ENCODE measurements at places on chromosomes 16 and 17.

DNA sequence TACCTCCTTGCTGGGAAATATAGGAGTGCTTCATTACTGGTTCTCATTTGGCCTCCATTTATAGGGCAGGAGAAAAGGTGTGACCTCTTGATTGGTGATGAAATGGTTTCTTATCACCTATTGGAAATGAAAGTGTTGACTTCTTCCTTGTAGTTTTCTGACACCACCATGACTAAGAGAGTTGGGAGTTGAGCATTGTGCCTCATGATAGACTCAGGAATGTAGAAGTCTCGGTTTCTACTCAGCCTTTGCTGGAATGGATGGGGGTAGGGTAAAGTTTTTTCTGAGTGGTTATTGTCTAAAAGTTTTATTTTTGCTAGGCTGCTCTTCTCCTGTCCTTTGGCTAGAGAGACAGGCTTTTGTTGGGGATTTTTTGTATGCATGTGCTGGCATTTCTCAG is 117.4 kb downstream of the PHKB start:
- DNase-seq: no peak

DNA sequence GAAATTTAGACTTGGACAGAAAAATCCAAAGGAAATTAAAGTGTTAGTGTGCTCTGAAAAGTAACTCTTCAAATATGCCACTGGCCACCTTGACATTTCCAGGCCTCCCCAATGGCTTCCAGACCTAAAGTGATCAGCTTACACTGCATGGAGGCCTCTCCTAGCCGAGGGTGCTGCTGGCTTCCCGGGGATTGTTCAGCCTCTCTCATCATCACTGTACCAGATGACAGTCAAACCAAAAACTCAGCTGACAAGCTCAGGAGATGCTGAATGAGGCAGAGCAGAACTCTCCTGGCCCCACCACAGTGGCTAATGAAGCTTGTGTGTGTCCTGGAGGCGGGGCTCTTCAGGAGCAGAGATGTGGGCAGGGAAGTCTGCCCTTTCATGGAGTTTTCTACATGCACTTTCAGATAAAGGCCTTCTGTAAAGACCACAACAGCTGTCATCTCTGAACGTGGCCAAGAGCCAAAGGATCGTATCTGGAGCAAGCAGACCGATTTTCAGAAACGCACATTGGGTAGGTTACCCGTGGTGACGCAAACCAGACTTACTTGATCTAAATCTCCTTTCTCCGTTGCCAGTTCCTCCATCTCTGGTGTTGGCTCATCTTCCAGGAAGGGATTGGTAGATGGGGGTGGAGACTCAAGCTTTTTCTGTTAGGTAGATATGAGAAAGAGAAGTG is 113.3 kb downstream of the VPS53 start:
- DNase-seq: no peak

GRCh38 chr16:77679391-77679790 is 42.9 kb upstream of the NUDT7 start:
- DNase-seq: no peak

- no peak for DNase-seq
These were observed 30.8 kb downstream of the BEAN1 start for GRCh38 chr16:66457888-66458287.

GRCh38 chr17:43368740-43369506 is 29.9 kb upstream of the ARL4D start:
- peak; percentile 70 for DNase-seq

GRCh38 chr17:68596411-68596945 is 4.7 kb downstream of the FAM20A start:
- no peak for DNase-seq

GRCh38 chr16:2955779-2956578 is 8.1 kb upstream of the KREMEN2 start:
- no peak for DNase-seq

DNA sequence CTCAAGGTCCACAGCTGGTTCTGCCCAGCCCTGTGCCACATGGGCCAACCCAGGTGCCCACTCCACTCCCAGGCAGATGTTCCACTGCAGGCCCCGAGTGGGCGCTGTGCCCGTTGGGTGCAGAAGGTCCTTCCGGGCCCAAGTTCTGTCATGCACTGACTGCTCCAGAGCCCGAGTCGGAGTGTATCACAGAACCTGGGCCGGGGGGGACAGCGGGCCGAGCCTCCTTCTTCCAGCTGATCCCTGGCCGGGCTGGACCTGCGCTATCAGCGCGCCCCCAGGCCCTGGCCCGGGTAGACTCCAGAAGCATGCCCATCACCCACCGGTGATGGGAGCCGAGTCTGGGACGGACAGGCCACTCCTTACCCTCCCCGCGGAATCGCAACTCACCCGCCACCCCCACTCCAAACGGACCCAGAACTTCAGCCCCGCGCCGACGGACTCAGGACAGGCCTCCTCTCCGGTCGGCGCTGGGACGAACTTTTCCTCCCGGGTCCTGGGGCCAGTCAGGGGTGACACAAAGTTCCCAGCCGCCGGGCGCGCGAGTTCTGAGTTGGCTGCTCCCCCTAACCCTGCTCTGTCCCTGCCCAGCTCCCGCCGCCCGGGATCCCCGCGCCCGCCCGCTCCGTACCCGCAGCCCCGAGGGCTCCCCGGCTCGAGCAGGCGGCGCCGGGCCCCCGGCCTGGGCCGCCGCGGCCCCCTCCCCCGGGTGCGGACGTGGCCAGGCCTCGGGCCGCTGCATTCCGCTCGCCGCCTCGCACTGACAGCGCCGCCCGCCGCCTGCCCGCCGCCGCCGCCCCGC is at the start of gene COPZ2:
TSS of gene COPZ2 (minus strand) at position 762 of the 802 bp plus-strand sequence. CDS start at position 742, 20 bp downstream.
- DNase-seq: peak; percentile 72

GRCh38 chr17:32141679-32142037 is 644 bp upstream of the RHOT1 start:
- DNase-seq: no peak

- no peak for DNase-seq
These were observed 1.6 kb upstream of the KRTAP2-4 start for GRCh38 chr17:41067281-41067680.

DNA sequence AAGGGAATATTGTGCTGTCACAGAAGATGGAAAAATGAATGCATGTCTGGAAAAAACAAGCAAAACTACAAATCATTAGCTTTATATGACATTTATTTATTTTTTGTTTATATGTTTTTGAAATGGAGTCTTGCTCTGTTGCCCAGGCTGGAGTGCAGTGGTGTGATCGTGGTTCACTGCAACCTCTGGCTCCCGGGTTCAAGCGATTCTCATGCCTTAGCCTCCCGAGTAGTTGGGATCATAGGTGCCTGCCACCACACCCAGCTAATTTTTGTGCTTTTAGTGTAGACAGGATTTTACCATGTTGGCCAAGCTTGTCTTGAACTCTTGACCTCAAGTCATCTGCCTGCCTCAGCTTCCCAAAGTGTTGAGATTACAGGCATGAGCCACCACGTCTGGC is 8.5 kb downstream of the NDE1 start:
- DNase-seq: no peak

DNA sequence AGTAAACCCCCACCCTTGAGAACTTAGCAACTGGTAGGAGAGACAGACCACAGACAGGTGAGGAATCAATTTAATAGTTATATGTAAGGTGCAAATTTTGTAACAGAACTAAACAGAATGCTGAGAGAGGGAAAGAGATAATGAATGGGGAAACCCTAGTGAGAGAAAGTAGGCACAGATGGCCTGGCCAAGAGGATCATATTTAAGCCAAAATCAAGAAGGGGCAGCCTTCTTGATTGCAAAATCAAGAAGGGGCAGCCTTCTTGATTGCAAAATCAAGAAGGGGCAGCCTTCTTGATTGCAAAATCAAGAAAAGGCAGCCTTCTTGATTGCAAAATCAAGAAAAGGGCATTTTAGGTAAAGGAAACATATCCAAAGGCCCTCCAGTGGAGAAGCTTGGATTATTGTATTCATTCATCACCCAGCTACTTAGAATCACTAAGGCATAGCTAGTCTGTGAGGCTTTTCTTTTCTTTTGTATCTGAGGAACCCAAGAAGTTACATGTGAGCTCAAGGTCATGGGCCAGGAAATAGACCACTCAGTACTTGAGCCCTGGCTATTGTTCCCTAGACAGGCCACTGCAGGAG is 190.6 kb downstream of the CYLD start:
- DNase-seq: no peak

- no peak for DNase-seq
These were observed 28.9 kb downstream of the LITAF start for GRCh38 chr16:11557801-11558200.

GRCh38 chr16:25018972-25019617 is 3.9 kb upstream of the ARHGAP17 start:
- no peak for DNase-seq

DNA sequence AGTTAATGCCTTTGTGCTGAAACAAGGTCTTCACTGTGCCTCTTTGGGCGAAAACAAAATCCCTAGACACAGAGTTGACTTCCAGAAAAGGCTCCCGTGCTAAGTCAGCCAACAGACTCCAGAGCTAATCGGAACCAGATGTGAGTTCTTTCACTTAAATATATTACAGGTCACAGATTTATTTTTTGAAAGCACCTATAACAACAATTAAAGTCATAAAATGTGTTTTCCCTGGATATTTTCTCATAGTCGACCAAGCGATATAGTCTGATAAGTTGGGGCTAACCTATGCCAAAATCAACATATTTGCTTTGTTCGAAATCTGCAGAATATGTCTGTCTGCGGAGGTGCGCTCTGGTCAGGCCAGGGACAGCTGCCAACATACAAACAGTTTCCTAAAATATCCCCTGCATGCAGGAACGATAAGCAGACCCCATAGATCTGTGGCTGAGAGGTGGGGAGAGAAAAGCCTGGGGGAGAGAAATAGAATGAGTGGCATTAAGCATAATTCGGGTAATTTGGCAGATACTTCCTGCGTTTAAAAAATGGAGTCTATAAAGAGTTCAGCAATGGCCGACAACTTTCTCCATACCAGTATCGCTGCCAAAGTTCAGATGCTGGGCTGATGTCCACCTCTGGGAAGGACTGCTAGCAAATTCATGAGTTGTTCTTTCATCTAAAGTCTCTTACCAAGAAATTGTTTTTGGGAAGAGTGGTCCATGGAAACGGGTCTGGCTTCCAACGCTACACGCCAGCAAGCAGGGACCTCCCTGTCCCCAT is 50.8 kb upstream of the MYH10 start:
- DNase-seq: no peak

All from activated CD8-positive, alpha-beta T cell treated with anti-CD3 and anti-CD28 coated beads, Interleukin-2, amount 10 ng/mL, durations not matched to agents 7 days and 5 days (primary cell).